ENCODE measurements at places on chromosomes 13 and 19. TPM values are rescaled to one million over a fixed set of nuclear protein-coding genes. Genes with fewer than 3 reads are reported as not detected.

GZMM gene
- total RNA-seq, result 0.35 TPM

ZNF439 gene
- 2.3 TPM for total RNA-seq

GNA15 gene
- not detected for total RNA-seq

ALOX5AP gene
- total RNA-seq, result 1.1 TPM

LILRA5 gene
- total RNA-seq, result not detected

ADGRE3 gene
- not detected for total RNA-seq

IGFL2 gene
- 57.7 TPM for total RNA-seq

IRS2 gene
- 5.4 TPM for total RNA-seq

SLC25A41 gene
- 0.23 TPM for total RNA-seq

DNA sequence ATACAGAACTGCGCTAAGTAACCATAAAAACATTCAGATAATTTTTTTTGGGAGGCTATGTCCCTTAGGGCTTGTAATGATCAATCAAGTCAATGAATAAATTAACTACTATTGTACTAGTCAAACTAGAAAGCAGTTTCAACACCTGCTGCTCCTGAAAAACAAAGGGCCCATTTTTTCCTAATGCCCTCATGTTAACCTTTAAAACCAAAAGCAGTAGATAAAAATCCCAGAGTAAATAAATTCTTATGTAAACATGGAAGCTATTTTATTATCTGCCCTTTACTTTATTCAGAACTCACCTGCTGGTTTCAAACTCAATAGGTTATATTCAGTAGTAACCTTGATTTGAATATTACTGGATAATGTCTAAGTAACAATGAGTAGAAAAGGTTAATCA, 159.5 kb upstream of the STARD13 start:
- no peak overlapping the region for H3K4me3 ChIP-seq
- H3K36me3 ChIP-seq, result no peaks in the 10 kb centered on the region
- no peak for DNase-seq
- peaks cover 8% of the 10 kb centered on the region for H3K4me1 ChIP-seq

DNA sequence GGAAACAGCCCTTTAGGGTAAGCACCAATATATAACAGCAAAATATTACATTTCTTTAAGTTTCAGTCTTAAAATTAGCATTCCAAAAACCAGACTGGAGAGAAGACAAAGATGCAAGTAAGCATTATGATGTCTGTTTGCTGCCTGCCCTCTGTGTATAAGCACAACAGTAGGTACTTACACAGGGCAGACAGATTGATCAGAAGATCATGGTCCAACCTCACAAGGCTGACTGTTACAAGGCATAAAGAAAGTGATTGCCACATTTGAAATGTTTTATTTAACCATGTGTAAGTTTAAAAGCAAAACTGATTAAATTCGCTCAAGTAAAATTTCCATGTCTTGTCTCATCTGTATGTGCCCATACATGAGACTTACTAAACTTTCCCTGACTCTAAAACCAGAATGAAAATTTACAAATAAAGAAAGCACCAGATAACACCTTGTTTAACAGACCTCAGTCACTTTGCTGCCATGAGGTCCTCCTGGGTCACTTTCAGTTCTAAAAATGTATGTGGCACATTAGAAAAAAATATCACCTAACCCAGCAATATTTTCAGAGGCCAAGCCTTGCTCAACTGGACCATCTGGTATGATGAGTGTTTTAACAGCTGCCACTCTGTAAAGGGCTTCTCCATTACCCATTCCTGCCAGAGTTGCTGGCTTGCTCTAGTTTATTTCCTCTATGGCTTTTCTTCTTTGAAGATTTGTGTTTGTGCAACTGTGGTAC, 297.0 kb downstream of the RBM26 start:
- H3K27ac ChIP-seq, result no peak overlapping the region
- H3K4me3 ChIP-seq, result no peak overlapping the region
- H3K4me1 ChIP-seq, result no peaks in the 10 kb centered on the region

DNA sequence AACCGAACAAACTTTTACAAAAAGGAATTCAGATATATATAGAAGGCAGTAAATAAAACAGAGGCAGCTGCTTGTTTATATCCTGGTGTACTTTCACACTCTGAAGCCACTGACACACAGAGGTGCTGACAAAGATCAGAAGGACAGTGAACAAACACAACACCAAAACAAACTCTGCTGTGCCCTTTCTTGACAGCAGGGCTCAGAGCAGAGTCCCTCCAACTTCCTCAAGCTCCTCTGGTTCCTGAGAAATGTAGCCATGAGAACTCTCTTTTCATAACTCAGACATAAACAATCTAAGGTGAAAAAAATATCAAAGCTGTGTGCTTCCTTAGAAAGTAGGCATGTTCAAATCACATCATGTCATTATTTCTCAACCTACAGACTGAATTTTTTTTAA, 1052.8 kb upstream of the SPRY2 start:
- H3K36me3 ChIP-seq, result no peaks in the 10 kb centered on the region
- H3K27me3 ChIP-seq, result no peaks in the 10 kb centered on the region
- H3K4me1 ChIP-seq, result no peaks in the 10 kb centered on the region
- H3K4me3 ChIP-seq, result no peak overlapping the region

- no peaks in the 10 kb centered on the region for H3K4me1 ChIP-seq
- H3K36me3 ChIP-seq, result no peaks in the 10 kb centered on the region
- H3K27ac ChIP-seq, result no peak overlapping the region
These were observed 13.5 kb upstream of the INSR start for GRCh38 chr19:7307590-7308218.

- no peaks in the 10 kb centered on the region for H3K36me3 ChIP-seq
- H3K27me3 ChIP-seq, result no peaks in the 10 kb centered on the region
- H3K27ac ChIP-seq, result no peak overlapping the region
These were observed 195.6 kb upstream of the MIR17HG start for GRCh38 chr13:91151921-91152320.

DNA sequence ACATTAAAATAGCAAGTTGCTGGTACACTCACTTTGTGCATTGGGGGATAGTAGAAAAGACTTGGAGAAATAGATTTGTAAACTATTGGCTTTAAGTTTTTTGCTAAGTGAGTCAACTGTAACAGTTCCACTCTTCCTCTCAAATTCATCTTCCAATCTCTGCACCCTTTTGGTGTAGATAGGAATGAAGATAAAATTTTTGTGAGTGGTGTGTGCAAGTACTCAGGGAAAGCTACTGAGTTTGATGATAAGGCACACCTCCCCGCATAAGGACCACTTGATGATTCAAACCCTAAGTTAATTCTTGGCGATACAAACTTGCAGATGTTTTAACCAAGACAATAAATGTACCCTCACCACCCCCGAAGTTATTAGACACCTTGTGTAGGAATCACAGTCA, 168.3 kb upstream of the SLITRK1 start:
- no peaks in the 10 kb centered on the region for H3K4me1 ChIP-seq
- H3K27me3 ChIP-seq, result no peaks in the 10 kb centered on the region
- no peak overlapping the region for H3K4me3 ChIP-seq
- no peak for DNase-seq
- no peak overlapping the region for H3K27ac ChIP-seq

GRCh38 chr19:4140237-4140711, 13.2 kb upstream of the CREB3L3 start:
- no peak overlapping the region for H3K4me3 ChIP-seq
- peak; percentile 60 for DNase-seq
- no peaks in the 10 kb centered on the region for H3K27me3 ChIP-seq

DNA sequence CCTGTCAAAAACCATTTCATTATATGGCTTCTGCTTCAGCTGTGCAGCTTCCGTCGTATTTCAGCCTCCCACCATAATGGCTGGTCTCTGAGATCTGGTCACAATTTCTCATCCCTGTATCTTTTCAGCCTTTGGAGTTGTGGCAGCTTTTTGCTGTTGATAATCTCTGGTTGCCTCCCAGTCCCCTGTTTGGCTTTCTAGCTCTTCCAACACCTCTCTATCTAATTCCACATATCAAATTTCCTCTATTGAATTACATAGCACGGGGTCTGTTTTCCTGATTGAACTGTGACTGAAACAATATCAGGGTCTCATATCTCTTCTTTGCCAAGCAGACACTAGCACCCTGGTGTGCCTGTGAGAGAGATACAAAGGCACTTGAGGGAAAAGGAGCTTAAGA, 222.1 kb upstream of the OBI1 start:
- no peaks in the 10 kb centered on the region for H3K27me3 ChIP-seq
- no peaks in the 10 kb centered on the region for H3K36me3 ChIP-seq
- no peak for DNase-seq
- H3K4me3 ChIP-seq, result no peak overlapping the region
- no peak overlapping the region for H3K27ac ChIP-seq

DNA sequence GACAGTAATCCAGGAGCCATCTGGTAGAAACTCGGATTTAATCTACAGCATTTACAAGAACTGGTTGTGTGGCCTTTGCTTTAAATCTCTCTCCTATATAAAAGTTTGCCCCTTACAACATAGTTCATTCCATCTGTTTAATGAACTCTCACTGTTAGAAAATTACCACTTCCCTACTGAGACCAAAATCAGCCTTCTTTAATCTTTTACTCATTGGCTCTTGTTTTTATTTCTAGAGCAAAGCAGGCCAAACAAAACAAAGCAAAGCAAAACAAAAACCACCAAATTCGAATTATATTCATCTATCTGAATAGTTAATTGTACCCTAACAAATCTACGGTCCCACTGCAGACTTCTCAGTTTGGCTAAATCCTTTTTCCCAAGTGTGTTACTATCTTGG, 127.0 kb downstream of the UGGT2 start:
- peaks cover 14% of the 10 kb centered on the region for H3K4me1 ChIP-seq
- no peak overlapping the region for H3K27ac ChIP-seq
- no peaks in the 10 kb centered on the region for H3K36me3 ChIP-seq
- H3K27me3 ChIP-seq, result no peaks in the 10 kb centered on the region
- no peak overlapping the region for H3K4me3 ChIP-seq

GRCh38 chr19:9308091-9308770, 1.4 kb downstream of the ZNF699 start:
- H3K36me3 ChIP-seq, result no peaks in the 10 kb centered on the region
- no peak overlapping the region for H3K27ac ChIP-seq
- no peaks in the 10 kb centered on the region for H3K4me1 ChIP-seq

DNA sequence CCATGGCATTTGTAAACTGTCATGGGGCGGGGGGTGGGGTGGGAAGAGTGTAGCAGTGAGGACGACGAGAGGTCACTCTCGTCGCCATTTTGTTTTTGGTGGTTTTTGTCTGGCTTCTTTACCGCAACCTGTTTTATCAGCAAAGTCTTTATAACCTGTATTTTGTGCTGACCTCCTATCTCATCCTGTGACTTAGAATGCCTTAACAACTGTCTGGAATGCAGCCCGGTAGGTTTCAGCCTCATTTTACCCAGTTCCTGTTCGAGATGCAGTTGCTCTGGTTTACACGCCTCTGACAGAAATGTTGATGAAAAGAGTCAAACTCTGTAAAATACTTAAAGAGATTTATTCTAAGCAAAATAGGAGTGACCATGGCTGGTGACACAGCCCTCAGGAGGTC, 852.0 kb downstream of the DACH1 start:
- DNase-seq, result peak; percentile 80
- peak overlapping the region; percentile 46 for H3K4me3 ChIP-seq
- H3K4me1 ChIP-seq, result peaks cover 27% of the 10 kb centered on the region

GRCh38 chr19:12777217-12778016, 2.1 kb upstream of the HOOK2 start:
- peaks cover 20% of the 10 kb centered on the region for H3K4me1 ChIP-seq
- peak overlapping the region; percentile 53 for H3K4me3 ChIP-seq
- no peaks in the 10 kb centered on the region for H3K27me3 ChIP-seq
- peak; percentile 88 for DNase-seq

DNA sequence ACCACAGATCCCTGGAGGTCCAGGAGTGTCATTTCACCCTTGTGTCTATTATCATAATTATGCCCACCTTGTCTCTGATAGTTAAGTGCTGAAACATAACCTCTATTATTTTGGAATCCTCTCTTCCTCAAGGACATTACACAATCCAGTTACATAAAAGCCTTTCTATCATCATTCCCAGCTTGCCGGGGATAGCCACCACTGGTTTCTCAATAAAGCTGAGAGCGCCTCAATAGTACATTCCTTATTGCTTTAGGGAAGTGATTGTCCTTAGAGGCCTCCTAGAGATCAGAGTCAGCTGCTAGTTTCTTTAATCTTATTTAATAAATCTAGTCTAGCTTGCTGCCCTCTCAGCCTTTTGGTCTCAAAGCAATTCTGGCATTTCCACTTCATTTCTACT, 490.0 kb upstream of the ATXN8OS start:
- no peaks in the 10 kb centered on the region for H3K4me1 ChIP-seq
- DNase-seq, result no peak
- no peak overlapping the region for H3K27ac ChIP-seq
- H3K4me3 ChIP-seq, result no peak overlapping the region

- no peaks in the 10 kb centered on the region for H3K27me3 ChIP-seq
- no peak overlapping the region for H3K27ac ChIP-seq
- no peak overlapping the region for H3K4me3 ChIP-seq
- no peak for DNase-seq
- H3K36me3 ChIP-seq, result no peaks in the 10 kb centered on the region
These were observed 14.7 kb upstream of the KCTD15 start for GRCh38 chr19:33781996-33782395.

- H3K4me3 ChIP-seq, result no peak overlapping the region
These were observed 93.0 kb downstream of the ITGBL1 start for GRCh38 chr13:101545521-101545920.

GRCh38 chr13:44244288-44244687, 129.3 kb upstream of the SERP2 start:
- no peak overlapping the region for H3K4me3 ChIP-seq
- DNase-seq, result no peak
- no peaks in the 10 kb centered on the region for H3K36me3 ChIP-seq
- H3K4me1 ChIP-seq, result peaks cover 22% of the 10 kb centered on the region
- H3K27ac ChIP-seq, result no peak overlapping the region

DNA sequence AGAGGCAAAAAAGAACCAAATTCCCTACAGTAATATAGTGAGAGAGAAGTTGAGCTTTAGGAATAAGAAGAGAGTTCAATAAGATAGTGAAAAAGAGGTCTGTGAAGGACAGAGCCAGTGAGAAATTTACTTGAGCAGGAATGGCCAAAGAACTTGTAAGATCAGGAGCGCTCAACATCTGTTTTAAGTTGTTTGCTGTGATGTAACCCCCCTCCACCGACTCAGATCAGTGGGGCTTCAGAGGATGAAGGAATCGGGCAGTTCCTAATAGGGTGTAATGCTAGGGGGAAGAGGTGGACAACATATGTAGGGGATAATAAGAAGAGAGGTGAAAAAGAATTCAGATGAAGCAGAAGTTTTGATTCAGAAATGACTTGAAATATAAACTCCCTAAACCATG, 85.3 kb upstream of the FNDC3A start:
- no peak for DNase-seq
- H3K36me3 ChIP-seq, result no peaks in the 10 kb centered on the region
- H3K4me3 ChIP-seq, result no peak overlapping the region

GRCh38 chr13:75764251-75764925, 128.3 kb downstream of the LMO7 start:
- no peak overlapping the region for H3K4me3 ChIP-seq
- H3K27ac ChIP-seq, result no peak overlapping the region
- peaks cover 49% of the 10 kb centered on the region for H3K4me1 ChIP-seq
- no peaks in the 10 kb centered on the region for H3K36me3 ChIP-seq

- DNase-seq, result no peak
- no peak within 1 kb of the TSS for H3K4me3 ChIP-seq
- no peaks in the 10 kb centered on the region for H3K27me3 ChIP-seq
- H3K36me3 ChIP-seq, result no peaks in the 10 kb centered on the region
- H3K27ac ChIP-seq, result no peak within 1 kb of the TSS
- H3K4me1 ChIP-seq, result no peaks in the 10 kb centered on the region
These were observed at the start of gene LILRA2 for GRCh38 chr19:54573330-54573872. Gene LILRA2 (plus strand): TSS chr19:54573790. CDS start chr19:54573879, 89 bp downstream.

GRCh38 chr13:100045355-100045754, 43.5 kb upstream of the PCCA start:
- no peak overlapping the region for H3K4me3 ChIP-seq
- DNase-seq, result no peak
- H3K27ac ChIP-seq, result no peak overlapping the region
- no peaks in the 10 kb centered on the region for H3K36me3 ChIP-seq
- H3K4me1 ChIP-seq, result no peaks in the 10 kb centered on the region

Data from Caco-2 (cell line).